ENCODE measurements at places on chromosomes 11 and 22.

- no peaks in the 10 kb centered on the region for H3K27me3 ChIP-seq
- H3K4me3 ChIP-seq, result no peak overlapping the region
- DNase-seq, result no peak
- no peak overlapping the region for H3K27ac ChIP-seq
Observed at GRCh38 chr11:12060385-12060985, 49.9 kb upstream of the MICAL2 start.

- H3K27ac ChIP-seq, result no peak overlapping the region
- H3K4me1 ChIP-seq, result no peaks in the 10 kb centered on the region
- H3K4me3 ChIP-seq, result no peak overlapping the region
- no peak for DNase-seq
- H3K27me3 ChIP-seq, result no peaks in the 10 kb centered on the region
- no peaks in the 10 kb centered on the region for H3K36me3 ChIP-seq
Observed at GRCh38 chr11:86447763-86448480, 73.2 kb downstream of the CCDC81 start.

DNA sequence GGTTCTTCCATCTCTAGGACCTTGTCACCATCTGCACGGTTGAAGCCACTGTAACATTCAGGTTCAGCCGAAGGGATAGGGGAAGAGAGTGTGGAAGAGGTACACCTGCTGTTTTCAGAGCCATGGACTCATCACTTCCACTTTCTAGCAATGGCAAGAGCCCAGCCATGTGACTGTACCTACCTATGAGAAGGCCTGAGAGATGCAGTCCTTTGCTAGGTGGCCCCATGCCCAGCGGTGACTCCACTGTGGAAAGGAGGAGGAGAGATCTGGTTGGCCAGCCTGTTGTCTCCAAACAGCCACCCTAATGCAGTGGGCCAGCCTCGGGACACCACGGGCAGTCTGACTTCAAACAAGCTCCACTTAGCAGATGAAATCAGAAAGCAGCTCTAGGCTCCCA is 16.0 kb downstream of the RASD2 start:
- H3K27ac ChIP-seq, result no peak overlapping the region
- peaks cover 5% of the 10 kb centered on the region for H3K27me3 ChIP-seq
- no peak overlapping the region for H3K4me3 ChIP-seq
- no peaks in the 10 kb centered on the region for H3K36me3 ChIP-seq
- no peak for DNase-seq

DNA sequence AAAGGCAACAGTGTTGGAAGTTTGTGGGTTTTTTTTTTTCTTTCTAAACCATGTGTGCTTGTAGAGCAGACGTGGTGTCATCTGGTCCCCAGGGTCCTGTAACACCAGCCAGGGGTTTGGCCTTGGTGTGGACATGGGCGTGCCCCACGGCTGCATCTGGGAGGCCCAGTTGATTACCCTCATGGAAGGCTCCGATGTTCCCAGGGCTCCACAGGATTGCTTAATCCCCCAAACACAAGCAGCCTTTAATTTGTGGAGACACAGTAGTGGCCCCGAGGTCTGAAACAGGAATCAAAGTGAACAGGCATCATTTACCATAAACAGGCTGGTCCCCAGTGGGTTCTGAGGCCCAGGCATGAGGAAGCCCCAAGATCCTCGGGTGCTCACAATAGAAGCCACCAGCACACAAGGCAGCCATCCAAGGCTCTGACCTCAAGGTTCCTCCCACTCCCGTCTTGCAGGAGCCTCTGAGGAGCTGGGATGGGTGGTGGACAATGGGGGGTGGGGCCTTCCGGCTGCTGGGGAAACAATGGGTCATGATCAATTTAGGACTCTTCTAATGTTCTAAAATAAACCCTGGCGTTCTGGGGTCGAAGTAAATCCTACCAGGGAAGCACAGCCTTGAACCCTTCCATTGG is 115.0 kb upstream of the CD82 start:
- no peak overlapping the region for H3K27ac ChIP-seq
- no peaks in the 10 kb centered on the region for H3K36me3 ChIP-seq
- no peaks in the 10 kb centered on the region for H3K27me3 ChIP-seq
- no peak for DNase-seq
- H3K4me3 ChIP-seq, result no peak overlapping the region

GRCh38 chr11:65416841-65417701 is 5.5 kb upstream of the NEAT1 start:
- DNase-seq, result no peak
- H3K4me3 ChIP-seq, result peak overlapping the region; percentile 86
- H3K27me3 ChIP-seq, result no peaks in the 10 kb centered on the region
- H3K27ac ChIP-seq, result peak overlapping the region; percentile 99

DNA sequence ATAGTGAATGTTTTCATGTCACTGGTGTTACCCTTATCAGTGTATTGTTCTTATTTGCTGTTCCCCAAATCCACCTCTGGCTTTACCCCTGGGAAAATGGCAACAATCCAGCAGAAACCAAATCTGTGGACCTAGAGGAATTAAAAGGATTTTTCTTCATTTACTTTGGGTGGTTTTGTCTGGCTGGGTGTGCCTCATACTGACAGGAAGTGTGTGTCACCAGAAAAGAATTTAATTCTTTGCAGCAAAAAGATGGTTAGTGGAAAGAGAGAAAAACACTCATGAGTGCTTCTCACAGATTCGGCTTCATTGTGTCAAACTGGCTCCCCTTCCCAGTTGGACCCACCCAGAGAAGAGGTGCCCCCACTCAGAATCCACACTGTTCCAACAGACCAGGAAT is 38.9 kb downstream of the FZD4 start:
- no peaks in the 10 kb centered on the region for H3K27me3 ChIP-seq
- H3K4me3 ChIP-seq, result no peak overlapping the region
- H3K36me3 ChIP-seq, result no peaks in the 10 kb centered on the region

GRCh38 chr11:13003736-13004493 is 5.2 kb upstream of the RASSF10 start:
- no peak for DNase-seq
- H3K27ac ChIP-seq, result no peak overlapping the region
- no peak overlapping the region for H3K4me3 ChIP-seq
- peaks cover 25% of the 10 kb centered on the region for H3K27me3 ChIP-seq
- no peaks in the 10 kb centered on the region for H3K36me3 ChIP-seq

- H3K36me3 ChIP-seq, result no peaks in the 10 kb centered on the region
- no peaks in the 10 kb centered on the region for H3K4me1 ChIP-seq
- H3K27me3 ChIP-seq, result no peaks in the 10 kb centered on the region
- no peak overlapping the region for H3K27ac ChIP-seq
- DNase-seq, result no peak
- no peak overlapping the region for H3K4me3 ChIP-seq
Observed at GRCh38 chr11:87719326-87720073, 455.7 kb downstream of the RAB38 start.

DNA sequence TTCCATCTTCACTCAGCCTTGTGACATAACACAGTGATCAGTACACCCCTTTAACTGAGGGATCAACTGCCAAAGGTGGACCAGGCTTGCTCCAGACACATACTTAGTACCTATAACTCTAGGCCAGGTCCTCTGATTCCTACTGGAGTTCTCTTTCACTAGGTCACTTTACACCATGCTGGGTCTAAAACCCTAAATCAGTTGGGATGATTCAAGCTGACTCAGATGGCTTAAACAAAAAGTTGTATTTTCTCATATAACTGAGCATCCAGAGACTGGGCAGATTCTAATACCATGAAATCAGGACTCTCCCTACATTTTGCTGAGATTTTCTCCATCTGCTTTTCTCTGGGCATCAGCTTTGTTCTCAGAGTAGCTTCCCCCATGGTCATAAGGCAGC is 26.0 kb upstream of the FLI1 start:
- no peak overlapping the region for H3K27ac ChIP-seq
- no peaks in the 10 kb centered on the region for H3K4me1 ChIP-seq
- no peaks in the 10 kb centered on the region for H3K36me3 ChIP-seq
- H3K27me3 ChIP-seq, result no peaks in the 10 kb centered on the region
- H3K4me3 ChIP-seq, result no peak overlapping the region

GRCh38 chr11:4006946-4007680 is 87.5 kb upstream of the RRM1 start:
- DNase-seq, result no peak
- no peak overlapping the region for H3K4me3 ChIP-seq
- no peaks in the 10 kb centered on the region for H3K36me3 ChIP-seq
- H3K27me3 ChIP-seq, result no peaks in the 10 kb centered on the region

DNA sequence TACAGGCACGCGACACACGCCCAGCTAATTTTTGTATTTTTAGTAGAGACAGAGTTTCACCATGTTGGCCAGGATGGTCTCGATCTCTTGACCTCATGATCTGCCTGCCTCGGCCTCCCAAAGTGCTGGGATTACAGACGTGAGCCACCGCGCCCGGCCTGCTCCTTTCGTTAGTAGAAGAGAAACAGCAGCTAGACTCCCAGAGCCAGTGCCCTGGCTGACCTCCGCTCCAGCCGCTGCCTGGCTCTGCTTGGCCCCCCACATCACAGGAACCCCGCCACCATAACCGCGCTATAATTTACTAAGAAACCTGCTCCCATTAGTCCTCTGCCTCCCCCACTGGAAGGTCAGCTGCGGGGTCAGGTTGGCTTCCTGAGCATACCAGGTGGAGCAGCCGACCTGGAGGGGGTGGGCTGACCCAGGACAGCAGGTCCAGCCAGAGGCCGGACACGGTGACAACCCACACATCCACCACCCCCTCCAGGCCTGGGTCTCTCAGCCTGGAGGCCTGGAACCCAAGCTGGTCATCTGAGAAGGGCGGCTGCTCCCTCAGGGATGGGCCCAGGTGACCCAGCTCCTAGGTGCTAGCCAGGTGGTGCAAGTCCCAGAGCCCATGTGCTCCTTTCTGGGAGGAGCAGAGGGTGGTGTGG is 7.5 kb upstream of the POLDIP3 start:
- peaks cover 34% of the 10 kb centered on the region for H3K36me3 ChIP-seq
- no peaks in the 10 kb centered on the region for H3K27me3 ChIP-seq
- H3K4me1 ChIP-seq, result peaks cover 4% of the 10 kb centered on the region
- no peak overlapping the region for H3K4me3 ChIP-seq

GRCh38 chr11:43558146-43558545 is 122.4 kb upstream of the HSD17B12 start:
- no peak overlapping the region for H3K27ac ChIP-seq
- H3K4me3 ChIP-seq, result no peak overlapping the region
- H3K27me3 ChIP-seq, result peaks cover 75% of the 10 kb centered on the region
- no peak for DNase-seq
